ENCODE measurements at places on chromosomes 3 and 15.

- no peak for DNase-seq
These were observed 201.6 kb upstream of the RGMA start for GRCh38 chr15:93290618-93290946.

DNA sequence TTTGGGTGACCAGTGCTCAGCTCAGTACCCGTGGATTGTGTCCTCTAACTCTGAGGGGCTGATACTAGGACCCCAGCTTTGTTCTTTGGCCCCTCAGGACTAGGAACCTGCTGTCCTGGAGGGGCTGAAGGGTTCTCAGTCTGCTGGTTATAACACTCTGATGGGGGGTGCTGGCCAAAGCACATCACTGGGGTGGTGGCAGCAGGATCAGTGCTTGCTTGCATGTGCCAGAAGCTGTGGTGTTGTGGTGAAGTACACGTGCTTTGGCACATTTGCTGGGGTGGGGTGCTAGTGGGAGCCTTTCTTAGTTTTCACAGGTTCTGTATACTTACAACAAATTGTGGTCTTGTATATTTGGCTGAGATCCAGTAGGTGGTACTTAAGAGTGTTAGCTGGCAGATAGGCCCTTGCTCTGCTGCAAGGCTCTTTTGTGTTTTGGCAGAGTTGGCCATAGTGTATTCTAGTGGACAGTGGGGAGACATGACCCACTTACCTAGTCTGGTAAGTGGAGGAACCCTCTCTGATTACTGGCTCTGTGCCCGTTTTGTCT lies 344.3 kb downstream of the EDEM1 start:
- no peak for DNase-seq

DNA sequence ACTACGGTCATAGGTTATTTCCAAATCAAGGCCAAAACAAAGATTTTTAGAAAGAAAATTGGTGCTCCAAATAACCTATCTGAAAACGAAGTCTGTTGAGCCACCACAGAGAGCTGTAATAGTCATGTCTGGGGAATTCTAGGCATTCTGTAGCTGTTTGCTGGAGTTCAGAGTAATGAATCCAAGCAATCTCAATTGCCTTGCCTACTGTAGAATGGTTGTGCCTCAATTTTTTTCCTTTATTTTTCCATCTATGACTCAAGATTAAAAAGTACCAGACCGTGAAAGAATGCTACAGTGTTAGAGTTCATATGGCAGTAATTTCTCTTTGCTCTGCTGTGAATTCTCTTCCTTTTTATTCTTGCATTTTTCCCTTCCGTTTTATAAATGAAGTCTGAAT lies 1007.2 kb upstream of the ALCAM start:
- no peak for DNase-seq

- no peak for DNase-seq
These were observed 79.8 kb downstream of the CRTC3 start for GRCh38 chr15:90609242-90610180.

- DNase-seq, result no peak
These were observed 86.8 kb upstream of the MEF2A start for GRCh38 chr15:99478977-99479376.

DNA sequence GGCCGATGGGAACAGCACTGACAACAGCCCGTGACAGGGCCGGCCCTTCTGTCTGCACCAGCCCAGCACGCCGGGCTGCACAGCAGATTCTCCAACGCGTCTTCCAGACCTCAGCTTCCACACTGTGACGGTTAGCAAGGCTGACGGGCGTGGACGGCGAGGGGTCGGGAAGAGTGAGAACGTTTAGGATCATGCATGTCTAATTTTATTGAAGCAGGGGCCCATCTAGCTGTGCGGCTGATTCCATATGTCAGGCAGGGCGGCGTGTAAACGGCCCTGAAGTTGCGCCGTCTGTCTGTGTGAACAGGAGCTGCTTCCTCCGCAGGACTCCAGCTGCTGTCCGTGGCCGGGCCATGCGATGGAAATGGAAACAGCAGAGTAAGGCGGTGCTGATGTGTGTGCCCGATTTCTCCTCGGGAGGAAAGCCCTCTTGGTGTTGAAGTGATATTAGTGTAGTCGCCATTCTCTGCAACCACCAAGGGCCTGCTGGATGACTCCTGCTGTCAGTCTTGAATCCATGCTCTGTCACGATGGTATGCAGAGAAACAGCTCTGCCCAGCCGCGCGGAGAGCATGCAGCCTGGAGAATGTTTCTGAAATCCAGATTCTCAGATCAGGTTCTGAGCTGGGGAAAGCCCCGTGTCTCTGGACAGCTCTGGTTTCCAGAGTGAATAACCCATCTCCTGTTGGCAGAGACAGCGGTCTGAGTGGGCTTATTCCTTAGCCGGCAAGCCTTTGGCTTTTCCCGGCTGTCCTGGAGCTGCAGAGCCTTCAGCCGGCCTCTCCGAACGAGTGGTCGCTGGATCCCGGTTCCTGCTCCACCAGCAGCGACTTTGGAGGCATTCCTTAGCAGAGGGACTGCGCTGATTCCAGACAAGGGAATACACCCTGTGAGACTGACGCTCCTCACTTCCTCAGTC lies 158.1 kb upstream of the UBE3A start:
- DNase-seq, result no peak

DNA sequence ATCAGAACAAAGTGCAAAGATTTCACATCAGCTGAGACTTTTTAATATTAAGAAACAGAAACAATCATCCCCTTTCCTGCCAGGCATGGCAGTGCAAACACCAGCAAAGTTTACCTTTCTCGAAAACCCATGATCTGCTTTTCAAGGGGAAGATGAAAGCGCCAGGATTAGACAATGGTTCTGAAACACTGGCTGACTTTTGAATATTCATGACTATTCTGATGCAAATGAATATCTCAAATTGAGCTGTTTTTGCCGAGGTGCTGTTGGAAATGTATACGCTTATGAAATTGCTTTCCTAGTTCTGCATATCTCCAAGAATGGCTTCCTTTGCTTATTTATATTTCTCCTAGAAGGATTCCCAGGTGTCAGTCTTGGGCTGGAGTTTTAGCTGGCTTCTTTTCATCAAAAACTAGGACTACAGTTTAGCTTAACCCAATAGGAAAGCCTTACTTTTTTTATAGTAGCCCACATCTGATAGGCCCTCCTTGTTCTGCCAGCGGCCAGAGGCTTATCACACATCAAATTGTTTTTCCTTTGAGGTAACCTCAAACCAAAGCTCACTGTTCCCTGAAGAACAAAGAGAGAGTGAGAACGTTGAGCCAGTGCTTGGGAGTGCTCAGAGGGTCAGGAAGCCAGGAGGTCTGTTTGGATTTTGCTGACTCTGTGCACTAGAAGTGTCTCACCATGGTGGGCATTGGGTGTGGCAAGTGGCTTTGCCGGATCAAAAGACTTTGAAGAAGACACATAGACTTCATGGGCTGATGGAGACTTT lies 74.0 kb upstream of the PLCL2 start:
- DNase-seq, result no peak

DNA sequence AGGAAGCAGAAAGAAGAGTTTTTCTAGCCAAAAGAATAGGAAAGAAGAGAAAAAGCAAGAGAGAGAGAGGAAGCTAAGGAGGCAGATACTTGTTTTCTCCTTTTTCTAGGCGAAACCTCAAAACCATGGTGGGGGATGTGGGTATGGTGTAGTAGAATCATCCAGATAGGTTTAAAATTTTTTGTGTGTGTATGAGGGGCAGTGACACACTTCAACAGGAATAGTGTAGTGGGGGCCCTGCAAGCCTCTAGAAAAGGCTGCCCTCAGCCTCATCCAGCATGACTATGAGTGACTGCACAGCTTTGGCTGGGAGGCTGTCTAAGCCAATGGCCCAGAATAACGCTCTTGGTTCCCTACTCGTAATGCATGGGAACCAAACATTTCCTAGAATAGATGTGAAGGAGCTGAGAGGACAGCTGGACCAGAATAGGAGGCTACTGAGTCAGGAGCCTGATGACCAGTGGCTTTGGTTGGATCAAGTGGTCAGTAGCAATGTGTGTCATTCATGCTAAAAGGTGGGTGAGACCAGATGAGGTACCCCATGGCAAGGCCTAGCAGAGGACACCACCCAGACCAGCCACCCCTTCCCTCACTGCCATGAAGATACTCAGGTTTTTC lies 24.4 kb downstream of the MOBP start:
- DNase-seq, result no peak

DNA sequence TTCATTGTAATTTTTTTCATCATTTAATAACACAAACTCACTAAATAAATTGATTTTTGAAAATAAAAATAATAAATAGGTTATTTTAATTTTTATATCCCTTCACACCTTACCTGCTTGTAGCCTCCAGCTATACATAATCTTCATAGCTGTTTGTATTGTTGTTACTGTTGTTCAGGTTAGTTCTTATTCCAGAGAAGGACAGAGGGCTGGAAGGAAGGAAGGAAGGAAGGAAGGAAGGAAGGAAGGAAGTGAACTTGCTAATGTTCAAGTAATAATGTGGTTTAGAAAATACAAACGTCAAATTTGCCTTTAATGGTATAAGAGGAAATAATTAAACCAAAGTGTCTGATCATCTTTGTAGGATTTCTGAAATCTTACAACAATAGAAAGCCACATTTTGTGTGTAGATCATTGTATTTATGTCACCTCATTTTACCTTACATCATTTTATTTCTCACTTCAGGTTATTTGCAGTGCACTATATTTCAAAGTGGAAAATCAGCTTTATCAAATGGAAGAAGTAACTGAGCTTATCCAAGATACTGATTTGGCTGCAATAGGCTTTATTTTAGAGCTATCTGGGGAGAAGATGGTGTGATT lies 660.0 kb upstream of the CCDC54 start:
- DNase-seq, result no peak

DNA sequence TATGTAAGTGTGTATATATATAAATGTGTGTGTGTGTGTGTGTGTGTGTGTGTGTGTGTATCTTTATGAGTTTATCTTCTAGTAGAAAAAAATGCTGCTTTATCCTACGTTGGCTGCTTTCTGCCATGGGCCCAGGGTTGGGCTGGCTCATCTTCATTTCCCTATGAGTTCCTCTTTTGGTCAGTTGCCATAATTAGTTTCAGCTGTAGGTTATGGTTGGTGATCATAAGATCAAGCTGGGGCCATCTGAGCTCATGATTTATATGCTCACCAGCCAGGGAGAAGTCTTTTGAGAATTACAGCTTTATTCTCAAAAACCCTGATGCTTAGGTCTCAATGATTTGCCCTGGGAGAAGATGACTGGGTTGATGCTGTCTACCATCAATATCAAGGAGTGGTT lies 775.8 kb upstream of the ARPP21 start:
- DNase-seq, result no peak

DNA sequence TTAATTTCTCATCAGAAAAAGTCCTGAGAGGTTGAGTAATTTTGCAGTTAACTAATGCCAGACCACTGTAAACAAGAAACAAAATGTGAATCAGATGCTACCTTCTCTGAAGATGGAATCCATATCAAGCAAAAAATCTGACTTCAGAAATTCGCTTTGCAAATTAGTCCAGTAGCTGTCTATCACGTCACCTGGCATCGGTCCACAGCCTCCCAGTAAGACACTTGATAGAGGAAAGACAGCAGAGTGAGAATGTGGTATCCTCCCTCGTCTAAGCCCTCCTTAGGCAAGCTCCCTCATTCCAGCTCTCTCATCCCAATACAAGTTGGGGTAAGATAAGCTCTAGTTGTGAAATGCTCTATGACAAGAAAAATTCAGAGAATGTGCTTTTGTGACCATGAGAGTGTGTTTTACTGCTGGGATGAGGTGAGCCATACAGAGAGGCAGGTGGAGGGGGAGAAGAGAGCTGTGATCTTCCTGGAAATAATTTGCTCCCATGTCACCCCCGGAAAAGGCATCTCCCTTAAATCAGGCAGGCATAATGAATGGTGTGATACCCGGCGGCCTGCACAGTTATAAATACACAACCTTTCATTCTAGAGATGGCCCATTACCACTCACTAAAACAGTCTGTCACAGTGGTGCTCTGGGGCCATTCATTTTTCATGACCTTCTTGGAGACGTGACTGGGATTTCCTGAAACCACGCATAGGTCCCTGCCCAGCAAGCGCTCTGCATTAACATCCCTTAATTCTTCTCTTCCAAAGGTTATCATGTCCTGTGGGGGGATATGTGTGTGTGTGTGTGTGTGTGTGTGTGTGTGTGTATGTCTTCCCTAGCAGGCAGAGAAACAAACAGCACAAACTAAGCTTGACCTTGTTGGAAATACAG lies 602.0 kb upstream of the KCNMB2 start:
- no peak for DNase-seq

DNA sequence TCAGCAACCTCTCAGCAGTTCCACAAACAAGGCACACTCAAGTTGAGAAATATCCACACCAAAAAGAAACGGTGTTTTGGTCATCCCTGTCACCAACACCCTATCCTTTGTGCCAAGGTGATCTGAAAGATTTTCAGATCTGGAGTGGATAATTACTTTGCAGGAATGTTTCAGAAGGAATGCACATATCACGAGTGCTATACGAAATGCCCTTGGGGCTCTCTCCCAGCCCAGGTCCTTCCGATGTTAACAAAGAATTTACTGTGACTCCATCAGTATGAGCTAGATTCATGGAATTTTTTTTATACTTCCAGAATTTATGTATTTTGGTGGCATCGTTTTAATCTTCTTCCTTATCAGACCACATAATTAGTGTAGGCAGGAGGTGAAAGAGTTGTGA lies 105.0 kb downstream of the GRM7 start:
- DNase-seq, result no peak

DNA sequence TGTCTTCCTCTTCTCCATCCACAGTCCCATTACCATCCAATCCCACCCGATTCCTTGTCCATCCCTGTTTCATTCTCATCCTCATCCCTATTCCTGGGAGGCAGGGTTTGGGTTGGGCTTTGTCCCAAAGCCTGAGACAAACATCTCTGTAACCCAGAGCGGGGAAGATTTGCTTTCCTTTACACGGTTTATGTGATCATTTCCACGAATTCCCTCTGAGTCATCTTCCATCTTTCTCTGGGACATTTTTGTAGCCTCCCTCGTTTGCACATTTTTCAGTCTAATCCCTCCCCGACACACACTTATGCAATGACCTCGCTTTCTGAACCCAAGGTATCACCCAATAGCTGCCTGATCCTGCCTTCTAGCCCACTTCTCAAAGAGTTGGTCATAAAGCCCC lies 22.8 kb downstream of the DUOX2 start:
- DNase-seq, result no peak

GRCh38 chr15:95799286-95800200 lies 531.0 kb upstream of the NR2F2 start:
- DNase-seq, result no peak

DNA sequence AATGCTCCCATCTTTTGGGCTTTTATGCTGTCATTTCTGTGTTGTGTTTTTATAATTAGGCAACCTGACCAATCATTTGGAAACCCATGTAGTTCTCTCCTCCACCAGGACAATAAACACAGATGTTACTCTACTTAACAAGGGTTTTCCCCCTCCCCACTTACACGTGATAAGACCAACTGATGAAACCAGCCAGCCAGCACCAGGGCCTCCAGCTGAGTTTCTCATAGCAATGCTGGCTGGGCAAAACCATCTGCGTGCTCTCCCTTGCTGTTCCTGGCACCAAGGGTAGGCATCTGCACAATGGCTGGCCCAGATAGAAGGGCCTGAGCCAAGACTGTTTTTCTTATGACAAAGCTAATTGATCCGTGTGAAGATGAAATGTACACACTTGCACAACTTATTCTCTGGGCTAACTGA lies 310.4 kb downstream of the PLCL2 start:
- DNase-seq, result no peak

GRCh38 chr3:59101231-59101736 lies 51.5 kb upstream of the CFAP20DC start:
- DNase-seq, result no peak
